ENCODE measurements at places on chromosomes 5 and 9.

DNA sequence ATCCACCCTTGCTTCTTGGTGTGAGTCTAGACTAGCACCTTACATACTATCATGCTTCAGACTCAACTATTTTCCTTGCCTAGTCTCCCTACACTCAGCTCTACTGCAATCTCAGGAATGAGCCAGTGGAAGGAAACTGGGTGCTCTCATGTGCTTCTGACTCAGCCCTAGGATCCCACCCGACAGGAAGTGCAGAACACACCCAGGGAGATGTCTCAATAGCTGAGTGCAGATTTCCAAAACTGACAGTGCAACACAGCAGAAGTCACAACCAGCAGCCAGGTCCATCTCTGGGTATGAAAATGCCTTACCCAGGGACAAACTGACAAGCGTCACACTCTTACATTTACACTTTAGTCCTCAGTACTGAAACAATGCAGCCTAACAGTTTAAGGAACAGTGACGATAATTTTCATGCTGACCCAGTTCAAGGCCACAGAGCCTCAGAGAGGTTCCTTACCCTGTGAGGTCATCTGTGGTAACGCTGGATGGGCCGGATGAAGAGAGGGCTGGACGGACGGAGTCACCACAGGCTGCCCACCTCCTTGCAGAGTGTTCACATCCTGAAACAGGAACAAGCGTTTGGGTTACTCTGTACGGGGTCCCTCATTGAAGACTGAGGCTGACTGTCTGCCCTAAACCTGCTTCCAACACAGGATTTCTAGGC lies 33.0 kb downstream of the FKBP15 start:
- peak; percentile 48 for DNase-seq

- DNase-seq, result no peak
Observed at GRCh38 chr9:38761339-38761738, 41.4 kb upstream of the FAM240B start.

- DNase-seq, result no peak
Observed at GRCh38 chr9:7239708-7240107, 481.9 kb downstream of the KDM4C start.

DNA sequence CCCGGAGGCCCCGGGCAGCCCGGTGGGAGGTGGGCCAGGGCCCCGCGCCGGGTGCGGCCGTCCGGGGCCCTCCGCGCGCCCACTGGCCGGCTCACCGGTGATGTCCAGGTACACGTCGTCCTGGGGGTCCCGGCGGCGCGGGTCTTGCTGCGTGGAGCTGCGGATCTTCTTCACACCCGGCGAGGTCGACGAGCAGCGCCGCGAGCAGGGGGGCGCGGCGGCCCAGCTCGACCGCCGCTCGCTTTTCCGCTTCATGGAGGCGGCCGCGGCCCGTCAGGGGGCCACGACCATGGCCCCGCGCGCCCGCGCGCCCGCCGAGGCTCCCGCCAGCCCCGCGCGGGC lies 548 bp downstream of the CDC14B start:
- DNase-seq, result no peak

GRCh38 chr5:127367946-127368465 lies 77.4 kb downstream of the MEGF10 start:
- DNase-seq, result no peak

GRCh38 chr9:16316911-16317817 lies 553.3 kb downstream of the BNC2 start:
- DNase-seq, result no peak

- DNase-seq, result no peak
Observed at GRCh38 chr5:137791799-137792198, 37.6 kb upstream of the HNRNPA0 start.

DNA sequence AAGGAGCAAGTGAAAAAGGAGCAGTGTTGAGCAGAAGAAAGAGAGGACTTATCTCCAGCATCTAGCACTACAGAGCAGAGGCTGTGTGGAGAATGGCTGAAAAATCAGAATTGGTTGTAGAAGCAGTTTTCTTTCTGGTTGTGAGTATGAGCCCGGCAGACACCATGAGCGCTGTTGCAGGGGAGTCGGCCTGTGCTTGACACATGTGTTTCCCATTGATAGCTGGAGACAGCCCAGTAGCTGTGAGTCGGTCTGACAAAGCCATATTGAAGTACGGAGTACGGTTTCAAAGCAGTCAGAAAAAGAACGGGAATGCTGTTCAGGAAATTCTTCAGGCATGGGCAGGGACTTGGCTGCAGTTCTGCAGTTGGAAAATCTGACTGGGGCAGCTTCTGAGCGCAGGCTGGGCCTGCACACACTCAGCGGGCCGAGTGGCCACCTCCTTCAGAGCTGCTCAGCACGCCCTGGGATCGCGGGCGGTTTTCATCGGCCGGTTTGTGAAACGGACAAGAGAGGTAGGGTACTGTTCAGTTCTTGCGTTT lies at the start of gene SGCD:
TSS of gene SGCD (plus strand) at position 447 of the 542 bp plus-strand sequence.
- no peak for DNase-seq

DNA sequence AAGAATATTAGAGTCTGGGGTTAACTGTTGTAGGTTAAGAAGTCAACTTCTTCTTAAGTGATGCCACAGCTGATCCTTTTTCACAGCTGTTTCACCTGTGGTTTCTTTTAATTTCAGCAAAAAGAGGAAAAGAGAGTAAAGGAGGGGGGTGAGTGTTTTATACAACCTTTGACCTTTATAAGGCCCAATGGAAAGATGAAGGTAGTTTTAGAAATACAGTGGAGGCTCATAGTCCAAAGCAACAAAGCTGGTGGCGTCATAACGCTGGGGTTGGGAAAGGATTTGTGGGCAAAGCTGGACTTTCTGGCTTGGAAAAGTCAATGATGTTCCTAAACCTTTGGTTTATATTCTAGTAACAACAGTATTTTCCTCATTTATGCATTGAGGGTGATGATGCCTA lies 49.5 kb downstream of the RCL1 start:
- no peak for DNase-seq

DNA sequence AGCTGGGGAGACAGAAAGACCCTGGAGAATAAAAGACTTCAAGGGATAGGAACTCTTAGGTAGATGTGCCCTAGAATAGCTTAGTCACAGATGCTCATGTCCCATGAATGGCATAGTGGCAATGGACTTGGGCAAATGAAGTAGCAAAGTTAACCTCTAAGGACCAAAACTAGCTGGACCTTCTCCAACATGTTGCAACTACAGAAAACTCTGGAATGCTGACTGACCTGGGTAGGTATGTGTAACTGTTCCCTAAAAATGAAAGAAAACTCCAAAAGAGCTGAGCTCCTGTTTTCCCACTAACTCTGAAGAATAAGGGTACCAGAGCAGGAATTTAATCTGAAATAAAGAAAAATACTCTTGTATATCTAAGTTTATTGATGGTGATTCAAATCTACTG lies 12.5 kb upstream of the LPAR1 start:
- no peak for DNase-seq

DNA sequence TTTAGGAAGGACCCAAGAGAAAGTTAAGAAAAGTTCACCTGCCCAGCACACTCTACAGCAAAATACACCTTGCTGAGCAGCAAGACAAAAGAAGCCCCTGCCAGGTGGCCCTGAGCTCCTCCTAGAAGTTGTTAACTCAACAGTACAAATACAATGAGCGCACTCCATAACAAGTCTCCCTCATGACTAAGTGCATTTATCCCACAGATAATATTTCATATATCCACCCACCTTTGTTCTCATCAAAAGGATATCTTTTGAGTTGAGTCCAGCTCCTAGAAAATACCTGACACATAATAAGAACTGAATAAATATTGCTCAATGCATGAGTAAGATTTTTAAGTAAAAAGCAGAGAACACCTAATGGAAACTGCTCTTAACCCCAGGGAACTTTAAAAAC lies 73.3 kb downstream of the ABCA1 start:
- DNase-seq, result no peak

DNA sequence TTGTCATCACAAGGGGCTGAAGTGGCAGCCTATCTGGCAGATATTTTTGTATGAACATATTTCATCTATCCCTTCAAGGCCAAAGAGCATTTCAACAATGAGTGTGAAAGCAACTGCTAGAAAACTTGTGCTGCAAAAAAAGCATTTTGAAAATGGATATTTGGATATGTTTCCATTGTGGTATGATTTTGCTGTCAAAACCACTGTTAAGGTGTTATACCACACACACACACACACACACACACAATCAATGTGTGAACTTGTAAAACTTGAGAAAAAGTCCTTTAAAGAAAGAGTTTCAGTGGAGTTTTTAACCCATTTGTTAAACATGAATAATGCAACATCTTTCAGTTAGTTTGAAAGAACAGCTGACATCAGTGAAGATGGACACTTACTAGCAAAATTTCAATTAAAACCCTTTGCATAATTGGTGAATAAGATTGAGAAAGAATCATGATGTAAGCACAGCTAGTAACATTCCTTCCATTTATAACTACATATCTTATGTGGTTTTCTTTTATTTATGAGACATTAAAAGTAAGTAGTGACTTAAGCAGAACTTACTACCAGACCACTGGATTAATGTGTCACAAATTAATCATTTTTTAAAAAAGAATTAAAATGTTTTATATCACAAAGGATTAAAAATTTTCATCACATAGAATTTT lies 182.6 kb upstream of the GNA14 start:
- no peak for DNase-seq

GRCh38 chr5:56763711-56764466 lies 51.5 kb upstream of the MAP3K1 start:
- no peak for DNase-seq

DNA sequence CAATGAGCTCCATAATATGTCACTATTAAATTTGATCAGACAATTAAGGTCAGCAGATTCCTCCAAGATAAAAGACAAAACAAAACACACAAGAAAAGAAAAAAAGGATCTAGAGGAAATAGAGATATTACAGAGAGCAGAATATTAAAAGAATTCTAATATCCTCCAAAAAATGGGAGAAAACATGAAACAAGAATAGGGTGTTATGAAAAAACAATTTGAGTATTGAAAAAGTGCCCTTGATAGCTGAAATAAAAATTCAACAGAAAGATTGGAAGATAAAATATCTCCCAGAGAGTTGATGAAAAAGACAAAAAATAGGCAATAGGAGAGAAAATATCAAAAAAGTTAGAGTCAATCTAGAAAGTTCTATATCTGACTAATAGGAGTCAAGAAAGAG lies 44.8 kb upstream of the LHFPL2 start:
- DNase-seq, result no peak

DNA sequence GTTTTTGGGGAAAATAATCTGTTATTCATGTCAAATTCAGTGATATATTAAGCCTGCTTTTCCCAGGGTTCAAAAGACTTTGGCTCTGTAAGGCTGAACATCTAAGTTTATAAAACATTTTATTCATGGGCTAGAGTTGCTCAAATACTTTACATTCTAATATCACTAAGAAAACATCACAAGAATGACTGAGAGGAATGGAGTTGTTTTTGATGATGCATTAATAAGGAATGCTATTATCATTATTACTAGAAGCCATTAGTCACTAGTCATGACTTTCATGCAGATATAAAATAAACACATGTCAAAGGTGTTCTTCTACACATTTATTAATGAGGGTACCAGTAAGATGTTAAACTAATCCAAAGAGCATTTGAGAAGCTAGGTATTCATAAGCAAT lies 185.5 kb upstream of the KCNN2 start:
- DNase-seq, result no peak

DNA sequence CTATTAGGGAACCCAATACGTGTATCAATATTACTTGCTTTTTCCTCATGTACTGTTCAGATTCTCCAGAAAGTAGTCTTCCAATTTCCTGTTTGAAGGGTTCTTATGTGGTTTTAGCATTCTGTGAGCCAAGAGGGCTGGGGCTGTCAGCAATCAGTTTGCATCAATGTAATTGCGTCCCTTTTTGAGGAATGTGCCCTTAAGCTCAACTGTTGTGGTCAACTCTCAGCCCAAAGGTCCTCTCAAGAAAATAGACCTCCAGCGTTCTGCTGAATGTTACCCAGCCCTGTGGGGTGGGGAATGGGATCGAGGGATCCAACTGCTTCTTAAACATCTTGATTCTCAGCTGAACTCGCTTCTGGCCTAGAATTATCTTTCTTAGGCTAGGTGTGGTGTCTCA lies 43.8 kb upstream of the CDK20 start:
- DNase-seq, result no peak

- DNase-seq, result peak; percentile 29
Observed at GRCh38 chr9:99782962-99783718, 38.5 kb upstream of the NR4A3 start.

DNA sequence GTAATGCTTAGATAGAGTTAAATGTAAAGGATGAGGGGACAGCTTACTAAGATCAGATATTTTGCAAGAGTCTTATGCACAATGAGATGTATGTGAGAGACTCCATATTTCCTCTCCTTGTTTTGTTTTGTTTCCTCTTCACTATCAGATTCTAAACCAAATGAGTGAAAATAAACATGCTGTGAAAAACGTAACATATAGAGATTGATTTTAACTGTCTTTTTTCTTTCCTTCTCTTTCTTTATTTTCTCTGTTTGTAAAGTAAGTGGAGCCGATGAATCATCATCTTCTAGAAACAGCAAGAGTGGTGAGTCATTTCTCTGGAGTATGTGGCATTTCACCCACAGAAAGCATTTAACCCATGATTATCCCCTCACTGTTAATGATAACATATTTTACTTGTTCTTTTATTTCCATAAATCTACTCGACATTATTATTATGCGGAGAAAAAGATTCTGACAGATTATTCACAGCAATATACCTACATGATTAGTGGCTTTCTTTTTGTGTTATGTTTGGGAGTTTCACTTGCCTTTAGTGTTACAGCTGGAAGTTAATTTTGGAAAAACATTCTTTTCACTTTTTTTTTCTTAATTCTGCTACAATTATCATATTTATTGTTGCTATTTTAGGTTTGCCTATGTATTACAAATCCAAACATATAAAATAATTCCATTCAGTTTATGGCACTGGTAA lies 2.1 kb upstream of the ANXA1 start:
- DNase-seq, result peak; percentile 83

- DNase-seq, result no peak
Observed at GRCh38 chr5:102279711-102280110, 16.4 kb downstream of the SLCO4C1 start.

DNA sequence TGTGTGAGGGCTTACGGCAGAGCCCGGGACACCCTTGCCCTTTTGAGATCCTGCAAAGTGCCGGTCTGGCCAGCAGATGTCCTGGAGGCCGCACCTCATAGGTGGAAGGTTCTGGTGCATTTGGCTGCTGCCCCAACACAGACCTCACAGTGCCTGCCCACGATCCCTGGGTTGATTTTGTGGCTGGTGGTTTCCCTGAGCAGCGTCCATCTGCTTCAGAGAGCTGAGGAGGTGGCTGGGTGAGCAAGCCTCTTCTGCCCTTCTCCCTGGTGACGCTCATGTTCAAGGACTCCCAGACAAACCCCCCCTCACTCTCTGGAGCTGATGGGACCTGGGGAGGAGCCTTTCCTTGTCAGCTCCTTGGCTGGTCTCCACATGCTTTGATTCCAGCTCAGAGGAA lies 18.9 kb downstream of the BNIP1 start:
- DNase-seq, result no peak

All from bone marrow (tissue), 2 donors.